Renal pelvis (tissue), 12 donors: ENCODE measurements at places on chromosomes 7 and 10. TPM values are rescaled to one million over a fixed set of nuclear protein-coding genes. Genes with fewer than 3 reads are reported as not detected.

- DNase-seq, result no peak
Observed at GRCh38 chr10:12547301-12547771, 198.0 kb downstream of the CAMK1D start.

GRCh38 chr10:71023704-71024283, 135.4 kb upstream of the PCBD1 start:
- no peak for DNase-seq

GRCh38 chr7:6161463-6162330, 110.7 kb downstream of the CYTH3 start:
- DNase-seq, result no peak

DNA sequence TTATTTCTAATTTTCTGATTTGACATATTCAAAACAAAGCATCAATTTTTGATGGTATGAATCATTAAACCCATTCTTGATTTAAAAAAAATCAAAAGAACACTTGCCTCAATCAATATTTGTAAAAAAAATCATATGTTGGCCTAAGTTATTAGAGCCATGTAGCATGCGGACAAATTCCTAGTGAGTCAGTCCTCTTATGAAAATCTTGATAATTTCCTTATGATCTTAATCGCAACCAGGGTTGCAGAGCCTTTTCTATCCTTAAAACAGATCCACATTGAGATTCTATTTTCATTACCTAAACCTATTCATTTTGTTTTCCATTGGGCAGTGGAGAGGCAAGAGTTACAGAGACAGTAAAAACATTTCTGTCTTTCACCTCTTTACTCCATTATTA, 203.2 kb downstream of the ARL4A start:
- DNase-seq, result no peak

DNA sequence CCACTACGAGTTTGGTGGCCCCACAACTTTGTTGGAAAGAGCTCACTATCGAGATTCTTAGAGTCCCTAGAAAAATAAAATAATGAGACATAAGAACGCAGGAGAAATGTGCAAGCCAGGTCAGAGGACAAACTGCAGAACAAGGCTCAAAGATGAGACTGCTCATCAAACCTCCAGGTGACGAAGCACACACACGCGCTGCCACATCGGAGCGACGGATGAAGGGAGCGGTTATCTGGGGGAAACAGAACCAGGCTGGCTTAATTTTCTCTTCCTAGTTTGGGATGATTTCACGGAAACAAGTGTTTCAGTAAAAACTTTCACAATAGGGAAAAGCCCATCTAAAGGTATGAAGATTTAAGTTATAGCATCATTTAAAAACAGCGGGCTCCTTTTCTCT, 231.3 kb downstream of the SFMBT2 start:
- DNase-seq, result no peak

DNA sequence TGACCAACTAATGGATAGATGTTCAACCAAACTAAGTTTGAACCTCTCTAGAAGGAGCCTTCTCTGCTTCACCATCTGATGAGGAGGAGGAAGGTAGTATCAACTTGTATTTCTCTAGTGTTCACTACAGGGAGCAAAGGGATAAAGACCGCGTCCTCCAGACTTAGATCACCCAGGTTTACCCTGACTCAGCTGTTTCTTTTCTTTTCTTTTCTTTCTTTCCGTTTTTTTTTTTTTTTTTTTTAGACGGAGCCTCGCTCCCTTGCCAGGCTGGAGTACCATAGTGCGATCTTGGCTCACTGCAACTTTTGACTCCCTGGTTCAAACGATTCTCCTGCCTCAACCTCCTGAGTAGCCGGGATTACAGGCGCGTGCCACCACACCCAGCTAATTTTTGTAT, 59.8 kb downstream of the C10orf105 start:
- DNase-seq, result no peak

Gene HOGA1
- polyA plus RNA-seq, result 69.1 TPM

DNA sequence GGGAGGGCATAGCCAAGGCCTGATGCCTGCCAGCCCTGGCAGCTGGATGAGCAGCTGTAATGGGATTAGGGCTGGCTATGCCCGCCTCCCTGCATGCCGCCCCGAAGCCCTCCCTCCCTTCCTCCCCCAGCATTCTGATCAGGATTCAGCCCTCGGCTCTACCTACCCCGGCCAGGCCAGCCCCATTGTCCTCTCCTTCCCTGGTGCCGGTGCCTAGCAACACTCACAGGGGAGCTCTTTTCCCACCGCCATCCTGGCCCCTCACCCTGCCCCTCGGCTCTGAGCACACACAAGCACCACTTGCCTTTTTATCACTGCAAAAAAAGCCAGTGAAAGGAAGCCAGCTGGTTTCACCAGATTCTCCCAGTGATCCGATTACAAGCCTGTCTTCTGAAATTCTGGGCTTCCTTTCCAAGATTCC, 9.0 kb upstream of the ADCYAP1R1 start:
- peak; percentile 30 for DNase-seq

Gene GNB2
- polyA plus RNA-seq, result 231 TPM

Gene MEOX2
- polyA plus RNA-seq, result 3.5 TPM

GRCh38 chr7:70314221-70314620, 715.9 kb downstream of the AUTS2 start:
- DNase-seq, result no peak

GRCh38 chr10:133123746-133124356, 36.1 kb downstream of the ADGRA1 start:
- DNase-seq, result no peak

DNA sequence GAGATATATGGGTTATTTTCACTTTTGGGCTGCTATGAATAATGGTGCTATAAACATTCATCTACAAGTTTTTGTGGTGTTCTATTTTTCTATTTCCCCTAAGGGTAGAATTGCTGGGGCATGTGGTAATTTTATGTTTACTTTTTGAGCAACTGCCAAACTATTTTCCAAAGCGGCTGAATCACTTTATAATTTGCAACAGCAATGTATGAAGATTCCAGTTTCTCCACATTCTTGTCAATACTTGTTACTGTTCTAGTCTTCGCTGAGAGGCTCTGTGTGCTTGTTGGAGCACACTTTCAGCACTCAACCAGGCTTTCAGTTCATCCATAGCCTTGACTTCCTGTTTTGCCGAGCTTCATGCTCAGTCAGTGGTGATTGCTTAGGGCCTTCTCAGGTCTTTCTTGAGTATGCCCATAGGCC, 39.0 kb downstream of the ADK start:
- no peak for DNase-seq
